ENCODE measurements at places on chromosomes 16 and 17.
A peak's percentile ranks its signal among the peaks of the same experiment; 100 is the strongest.

GRCh38 chr16:50202926-50203624, 50.0 kb downstream of the TENT4B start:
- no peak for DNase-seq

DNA sequence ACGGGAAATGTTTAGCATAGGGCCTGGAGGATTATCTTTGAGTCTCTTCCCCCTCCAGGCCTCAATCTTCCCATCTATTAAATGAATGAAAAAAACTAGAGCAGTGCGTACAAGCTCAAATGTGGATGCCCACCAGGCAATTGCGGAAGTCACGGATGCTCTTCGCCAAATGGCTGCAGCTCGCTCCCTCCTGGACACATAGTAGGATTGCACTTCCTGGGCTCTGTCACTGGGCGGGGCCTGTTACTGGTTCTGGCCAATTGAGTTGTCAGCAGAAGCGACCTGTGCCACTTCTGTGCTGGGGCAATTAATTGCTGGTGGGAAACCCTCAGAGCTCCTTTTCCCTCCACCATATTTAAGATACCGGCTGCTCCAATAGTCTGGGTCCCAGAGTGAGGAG, 168.2 kb upstream of the IRX6 start:
- DNase-seq, result no peak

GRCh38 chr16:70523743-70524398, at the start of gene SF3B3:
Gene SF3B3, plus strand, starts transcription at chr16:70523816. Its CDS starts 2,841 bp downstream, at chr16:70526657.
- DNase-seq, result peak; percentile 51

- no peak for DNase-seq
Measured at GRCh38 chr16:29114574-29114973, 129.7 kb downstream of the LAT start.

GRCh38 chr17:5919089-5919488, 151.1 kb upstream of the WSCD1 start:
- DNase-seq, result no peak

- DNase-seq, result no peak
Measured at GRCh38 chr17:75273977-75274708, 3.1 kb upstream of the MIF4GD start.

DNA sequence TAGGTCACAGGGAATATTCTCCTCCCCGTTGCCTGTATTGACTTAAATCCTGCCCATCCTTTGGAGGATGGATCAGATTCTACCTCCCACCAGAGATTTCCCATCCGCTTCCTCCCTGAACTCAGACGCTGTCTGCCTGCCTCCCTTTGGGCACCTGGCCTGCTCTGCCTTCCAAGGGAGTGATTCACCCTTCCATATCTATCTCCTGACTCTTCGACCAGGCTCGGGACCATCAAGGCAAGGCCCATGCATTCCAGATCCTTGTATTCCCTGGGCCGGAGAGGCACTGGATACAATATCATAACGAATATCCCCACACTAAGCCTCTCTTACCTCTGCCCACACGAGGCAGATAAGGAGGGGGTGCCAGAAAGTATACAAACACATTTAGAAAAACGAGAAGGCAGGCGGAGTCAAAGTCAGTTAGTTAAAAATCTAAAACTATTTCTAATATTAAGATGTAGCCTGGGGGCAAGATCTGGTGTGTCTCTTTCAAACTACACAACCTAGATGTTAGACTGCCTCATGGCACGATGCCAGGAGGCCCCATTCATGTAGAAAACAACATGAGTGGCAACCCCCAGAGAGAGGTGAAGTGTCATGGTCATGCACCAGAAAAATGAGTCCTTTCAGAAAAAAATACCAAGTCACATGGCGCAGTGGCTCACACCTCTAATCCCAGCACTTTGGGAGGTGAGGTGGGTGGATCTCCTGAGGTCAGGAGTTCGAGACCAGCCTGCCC, 9.2 kb downstream of the PMP22 start:
- DNase-seq, result no peak

DNA sequence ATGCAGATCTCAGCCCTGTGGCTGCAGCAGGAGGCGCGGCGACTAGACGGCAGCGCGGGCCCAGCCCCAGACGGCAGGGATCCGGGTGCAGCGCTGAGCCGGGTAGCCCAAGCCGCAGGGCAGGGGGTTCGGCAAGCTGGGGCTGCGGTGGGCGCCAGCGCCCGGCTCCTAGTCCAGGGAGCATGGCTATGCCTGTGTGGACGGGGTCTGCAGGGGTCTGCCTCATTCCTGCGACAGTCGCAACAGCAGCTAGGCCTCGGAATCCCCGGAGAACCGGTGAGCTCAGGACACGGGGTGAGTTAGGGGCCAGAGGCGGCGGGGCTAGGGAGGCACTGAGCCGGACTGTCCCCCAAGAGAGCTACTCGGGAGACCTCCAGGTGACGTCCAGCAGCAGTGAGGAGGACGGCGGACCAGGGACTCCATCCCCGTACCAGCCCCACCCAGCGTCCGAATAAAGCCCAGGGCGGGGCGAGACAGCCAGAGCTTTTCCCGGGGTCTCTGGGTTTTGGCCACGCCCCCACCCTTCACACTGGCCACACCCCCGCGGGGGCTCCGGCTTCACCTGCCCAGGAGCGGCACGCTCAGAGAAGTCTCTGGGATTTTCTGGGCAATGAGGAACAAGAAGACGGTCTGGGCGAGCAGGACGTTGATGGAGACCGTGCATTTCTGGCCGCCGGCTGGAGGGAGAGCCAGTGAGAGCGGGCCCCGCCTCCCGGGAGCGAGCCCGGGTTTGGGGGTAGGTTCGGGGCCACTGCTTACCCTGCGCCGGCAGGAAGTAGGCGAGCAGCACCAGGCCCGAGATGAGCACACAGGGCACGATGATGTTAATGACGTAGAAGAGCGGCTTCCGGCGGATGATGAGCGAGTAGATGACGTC, 1.1 kb downstream of the C17orf107 start:
- peak; percentile 31 for DNase-seq

GRCh38 chr17:44177640-44178039, 7.1 kb downstream of the ASB16 start:
- DNase-seq, result no peak

DNA sequence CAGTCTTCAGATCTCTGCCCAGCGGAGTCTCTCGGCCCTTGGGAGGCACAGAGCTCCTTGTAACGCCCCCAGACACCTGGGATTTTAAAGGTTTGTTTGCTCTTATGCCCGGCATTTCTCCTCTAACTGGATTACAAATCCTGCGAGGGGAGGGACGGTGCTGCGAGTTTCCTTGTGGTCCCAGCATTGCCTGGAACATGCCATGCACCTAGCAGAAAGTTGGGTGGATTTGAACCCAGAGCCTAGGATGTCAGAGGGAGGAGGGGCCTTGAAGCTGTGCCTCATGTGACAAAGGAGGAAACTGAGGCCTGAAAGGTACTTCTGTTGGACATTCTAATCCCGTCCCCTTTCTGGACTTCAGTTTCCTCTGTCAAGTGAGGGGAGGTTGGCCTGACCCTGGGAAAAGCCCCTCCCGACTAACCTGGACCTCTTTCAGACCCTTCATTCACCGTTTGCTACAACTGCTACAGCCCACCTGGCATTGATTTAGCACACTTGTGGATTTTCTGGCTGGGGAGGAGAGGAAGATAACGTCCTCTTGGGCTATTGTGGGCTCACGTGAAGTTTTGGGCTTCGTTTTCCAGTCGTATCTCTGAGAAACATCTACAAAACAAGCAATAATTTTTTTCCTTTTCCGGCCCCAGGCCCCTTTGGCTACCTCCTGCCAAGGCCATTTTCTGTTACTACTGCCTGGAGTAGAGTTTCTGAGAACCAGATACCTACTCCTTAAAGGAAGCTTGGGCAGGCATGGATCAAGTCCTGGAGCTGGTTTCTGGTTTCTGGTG, 30.9 kb downstream of the MRC2 start:
- DNase-seq, result no peak

DNA sequence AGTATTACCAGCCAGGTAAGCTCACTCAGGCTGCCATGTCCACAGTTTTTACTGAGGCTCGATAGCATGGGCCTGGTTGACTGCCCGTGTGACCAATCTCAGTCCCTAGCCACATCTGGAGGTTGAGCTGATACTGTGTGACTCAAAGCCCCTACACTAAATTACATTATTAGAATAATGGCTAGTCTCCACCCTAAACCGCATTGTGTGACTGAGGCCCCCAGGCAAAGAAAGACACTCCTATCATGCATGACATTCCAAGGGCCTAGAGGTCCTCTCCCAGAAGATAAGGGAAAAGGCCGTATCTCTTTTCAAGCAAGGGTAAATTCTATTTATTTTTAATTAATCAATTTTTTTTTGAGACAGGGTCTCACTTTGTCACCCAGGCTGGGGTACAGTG, 505.3 kb downstream of the HAPSTR1 start:
- no peak for DNase-seq

GRCh38 chr16:79437764-79438751, 162.5 kb downstream of the MAF start:
- DNase-seq, result no peak

GRCh38 chr16:26768385-26769010, 298.2 kb upstream of the C16orf82 start:
- DNase-seq, result no peak

DNA sequence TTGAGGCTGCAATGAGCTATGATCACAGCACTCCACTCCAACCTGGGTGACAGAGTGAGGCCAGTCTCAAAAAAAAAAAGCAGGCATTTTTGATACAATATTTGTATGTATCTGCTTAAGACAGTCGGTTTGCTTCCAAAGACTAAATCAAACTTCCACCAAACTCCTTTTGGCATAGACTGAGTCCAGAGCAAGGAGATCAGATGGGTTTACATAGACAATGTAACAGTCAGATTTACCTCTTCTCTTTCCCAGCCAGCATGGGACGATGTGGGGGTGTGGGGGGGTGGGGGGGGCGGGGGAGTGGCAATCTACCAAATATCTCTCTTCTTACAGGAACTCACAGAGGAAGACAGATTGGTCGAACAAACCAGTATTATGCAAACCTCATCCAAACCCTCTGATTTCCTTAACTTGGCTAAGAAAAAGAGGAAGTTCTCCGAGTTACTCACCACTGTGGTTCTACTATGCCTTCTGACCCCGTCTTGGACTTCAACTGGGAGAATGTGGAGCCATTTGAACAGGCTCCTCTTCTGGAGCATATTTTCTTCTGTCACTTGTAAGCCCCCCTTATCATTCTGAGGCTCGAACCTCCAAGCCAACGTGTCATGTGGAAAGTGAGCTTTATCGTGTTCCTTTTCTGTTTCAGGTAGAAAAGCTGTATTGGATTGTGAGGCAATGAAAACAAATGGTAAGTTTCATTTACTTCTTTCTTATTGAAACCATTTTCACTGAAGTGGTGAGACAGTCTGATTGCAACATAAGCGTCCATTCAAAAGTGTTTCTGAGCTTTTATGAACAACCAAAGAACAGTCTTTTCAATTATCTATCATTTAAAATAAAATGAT, at the start of gene MILR1:
Gene MILR1, plus strand, starts transcription at position 451 of the 848 bp plus-strand sequence. Its CDS starts 54 bp downstream, at position 505.
- no peak for DNase-seq

GRCh38 chr16:73711406-73712080, 585.1 kb upstream of the PSMD7 start:
- DNase-seq, result no peak

DNA sequence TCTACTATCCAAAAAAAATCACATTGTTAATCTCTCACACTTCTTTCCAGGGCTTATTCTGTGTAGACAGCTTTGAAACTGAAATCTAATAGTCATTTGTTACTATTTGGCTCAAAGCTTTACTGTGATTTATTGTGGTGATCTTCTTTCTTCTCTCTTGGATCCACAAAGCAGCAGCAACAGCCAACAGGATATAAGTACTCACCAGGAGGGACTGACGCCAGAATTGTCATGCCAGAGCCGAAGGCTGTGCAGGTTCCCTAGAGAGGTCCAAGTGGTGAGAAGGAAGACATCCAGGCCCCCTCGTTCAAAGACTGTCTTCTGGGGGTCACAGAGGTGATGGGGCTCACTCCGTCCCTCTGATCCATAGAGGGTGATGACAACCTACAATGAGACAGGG, 33.3 kb downstream of the PKD1L3 start:
- DNase-seq, result no peak

GRCh38 chr16:50282010-50282538, 15.7 kb downstream of the ADCY7 start:
- no peak for DNase-seq

DNA sequence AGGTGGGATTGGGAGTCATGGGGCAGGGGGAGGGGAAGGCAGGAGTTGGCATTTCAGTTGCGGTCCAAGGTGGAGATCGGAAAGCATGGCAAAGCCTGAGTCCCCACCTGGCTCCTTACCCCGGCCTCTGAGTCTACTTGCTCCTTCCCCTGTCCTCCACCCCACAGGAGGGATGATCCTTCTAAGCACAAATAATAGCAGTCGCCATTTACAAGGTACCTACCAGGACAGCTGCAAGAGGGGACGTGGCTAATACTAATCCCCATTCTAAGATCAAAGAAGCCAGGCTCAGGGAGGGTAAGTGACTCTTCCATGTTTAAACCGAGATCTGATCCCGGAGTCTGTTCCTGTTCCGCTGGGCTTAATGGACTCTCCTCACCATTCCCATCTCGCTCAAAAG, 396.3 kb downstream of the SLC39A11 start:
- DNase-seq, result no peak

DNA sequence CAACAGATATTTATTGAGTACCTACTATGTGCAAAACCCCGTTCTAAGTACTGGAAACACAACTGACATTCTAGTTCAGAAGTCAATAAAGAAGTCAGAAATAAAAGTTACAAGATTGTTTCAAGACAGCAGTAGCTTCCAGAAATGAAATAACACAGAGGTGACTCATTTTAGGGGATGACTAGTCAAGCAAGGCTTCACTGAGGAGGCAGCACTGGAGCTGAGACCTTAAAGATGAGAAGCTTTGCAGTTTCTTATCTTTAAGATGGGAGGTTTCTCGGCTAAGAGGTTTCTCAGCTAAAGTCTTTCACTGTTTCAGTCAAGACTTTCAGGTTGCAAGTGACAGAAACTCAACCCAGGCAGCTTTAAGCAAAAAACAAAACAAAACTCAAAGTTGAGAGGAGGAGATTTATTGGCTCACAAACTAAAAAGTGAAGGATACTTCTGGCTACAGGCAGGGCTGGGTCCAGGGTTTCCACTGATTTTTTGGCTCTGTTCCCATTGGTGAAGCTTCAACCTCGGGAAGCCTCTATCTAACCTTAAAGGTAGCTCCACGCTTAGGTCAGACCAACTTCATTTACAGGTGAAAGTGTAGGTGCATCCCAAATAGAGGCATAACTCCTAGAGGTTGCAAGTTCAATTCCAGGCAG, 7.4 kb upstream of the MMP2 start:
- no peak for DNase-seq

GRCh38 chr16:64434526-64435069, 687.3 kb downstream of the CDH11 start:
- DNase-seq, result no peak

DNA sequence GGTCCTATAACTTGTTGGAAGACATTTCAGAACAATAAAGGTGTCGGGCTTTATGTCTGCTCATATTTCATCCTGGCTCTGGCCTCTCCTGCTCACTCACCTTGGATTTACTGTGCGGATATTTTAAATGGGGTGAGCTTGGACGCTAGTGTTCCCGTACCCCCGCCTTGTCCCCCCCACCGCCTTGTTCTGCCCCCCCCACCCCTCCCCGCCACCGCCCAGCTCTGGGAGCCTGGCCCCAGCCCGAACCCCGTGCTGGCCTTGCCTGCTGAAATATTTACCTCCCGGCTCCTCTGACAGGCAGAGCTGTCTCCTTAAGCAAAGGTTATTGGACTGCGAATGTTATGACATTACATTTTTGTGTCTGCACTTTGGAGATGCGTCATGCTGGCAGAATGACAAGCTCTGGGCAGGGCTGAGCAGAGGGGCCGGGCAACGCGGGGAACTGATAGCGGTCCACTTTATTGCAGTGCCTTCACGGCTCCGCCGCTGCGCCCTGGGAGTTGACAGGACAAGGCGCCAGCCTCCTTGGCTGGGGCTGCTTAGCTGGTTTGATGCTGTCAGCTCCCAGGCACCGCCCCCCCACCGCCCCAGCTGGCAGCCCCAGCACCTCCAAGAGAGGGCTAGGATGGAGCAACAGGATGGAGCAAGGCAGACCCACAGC, 222.5 kb upstream of the GSE1 start:
- DNase-seq, result no peak

- no peak for DNase-seq
Measured at GRCh38 chr16:1548233-1548632, 14.8 kb downstream of the TMEM204 start.

Measured in stimulated activated CD4-positive, alpha-beta T cell treated with anti-CD3 and anti-CD28 coated beads, TNF-alpha, amount 100 ng/mL, for 48 hours (primary cell).